A673 (cell line): ENCODE measurements at places on chromosomes 5 and 9.

- DNase-seq = no peak
Measured at GRCh38 chr5:73674669-73675004, 48.6 kb downstream of the ARHGEF28 start.

DNA sequence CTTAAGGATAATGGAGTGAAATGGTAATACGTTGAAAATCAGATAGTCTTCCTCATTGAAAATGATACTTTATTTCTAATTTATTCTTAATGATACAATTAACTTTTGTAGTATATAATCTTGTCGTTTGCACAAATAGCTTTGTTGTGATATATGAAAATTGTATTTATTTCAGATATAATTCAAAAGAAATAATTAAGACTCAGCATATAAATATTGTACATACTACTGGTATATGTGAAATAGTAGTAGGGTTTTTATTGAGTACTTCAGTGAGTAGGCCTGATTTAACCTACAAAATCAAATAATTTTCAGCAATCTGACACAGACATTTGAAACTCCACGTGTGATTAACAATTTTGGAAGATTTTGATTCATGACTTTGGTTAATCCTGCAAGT is 4.8 kb downstream of the C5orf22 start:
- no peak for DNase-seq

DNA sequence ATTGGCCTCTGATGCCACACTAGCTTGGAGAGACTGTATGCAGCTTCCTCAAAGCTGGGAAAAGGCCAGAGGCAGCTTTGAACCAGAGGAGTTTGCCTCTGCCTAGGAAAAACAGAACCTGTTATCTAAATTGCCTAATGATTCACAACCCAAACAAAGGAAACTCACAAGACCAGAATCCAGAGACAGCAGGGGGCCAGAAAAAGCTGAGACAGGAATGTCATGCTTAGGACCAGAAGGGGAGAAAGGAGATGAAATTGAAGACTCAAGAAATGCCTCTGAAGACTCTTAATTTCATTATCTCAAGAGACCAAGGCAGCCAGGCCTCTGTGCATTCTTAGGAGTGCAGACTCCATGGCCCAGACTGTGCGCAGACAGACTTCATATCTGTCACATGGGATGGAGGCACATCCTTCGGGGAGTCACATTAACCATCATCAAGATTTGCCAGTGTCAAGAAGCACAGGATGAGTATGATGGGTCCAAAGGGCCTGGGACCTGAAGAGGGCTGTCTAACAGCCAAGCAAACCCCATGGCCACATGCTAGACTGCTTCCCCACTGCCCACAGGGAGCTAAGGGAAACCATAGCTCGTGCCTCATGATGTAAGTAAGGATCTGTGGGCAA is 57.3 kb downstream of the ARSB start:
- peak; percentile 84 for DNase-seq

- no peak for DNase-seq
Measured at GRCh38 chr5:16810208-16810854, 125.8 kb downstream of the MYO10 start.

- DNase-seq = no peak
Measured at GRCh38 chr9:89610391-89610925, 5.6 kb downstream of the GADD45G start.

DNA sequence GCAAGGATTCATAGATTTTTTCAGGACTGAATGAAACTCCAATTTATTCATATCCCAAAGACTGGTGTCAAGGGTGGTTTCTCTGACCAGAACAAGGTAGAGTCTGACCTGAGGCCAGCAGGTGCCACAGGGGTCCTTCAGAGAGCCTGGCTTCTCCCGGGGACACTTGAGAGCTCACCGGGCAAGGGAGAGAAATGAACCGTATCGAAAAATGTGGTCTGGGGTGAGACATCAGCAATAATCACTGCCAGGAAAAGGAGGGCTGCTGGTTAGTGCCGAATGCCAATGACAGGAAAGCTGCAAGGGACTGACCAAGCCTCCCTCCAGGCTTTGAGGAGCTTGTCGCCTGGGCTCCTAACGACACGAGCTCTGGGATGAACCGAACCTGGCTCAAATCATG is 142.7 kb downstream of the TTLL11 start:
- no peak for DNase-seq

DNA sequence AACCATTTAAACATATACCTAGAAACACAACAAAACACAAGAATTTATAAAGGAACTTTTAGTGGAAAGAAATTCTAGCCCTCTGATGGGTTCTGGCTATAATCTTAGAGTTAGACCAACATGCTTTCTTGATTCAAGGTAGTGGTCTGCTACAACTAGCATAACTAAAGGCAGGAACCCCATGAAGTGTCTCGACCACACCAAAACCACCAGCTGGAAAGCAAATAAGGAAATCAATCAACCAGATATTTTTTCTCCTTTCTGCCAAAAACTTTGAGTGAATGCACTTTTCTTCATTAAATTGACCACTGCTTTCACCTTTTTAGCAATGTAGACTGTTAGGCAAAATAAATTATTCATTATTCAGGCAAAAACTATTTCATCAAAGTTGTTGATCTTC is 346.4 kb downstream of the EBF1 start:
- DNase-seq = no peak

DNA sequence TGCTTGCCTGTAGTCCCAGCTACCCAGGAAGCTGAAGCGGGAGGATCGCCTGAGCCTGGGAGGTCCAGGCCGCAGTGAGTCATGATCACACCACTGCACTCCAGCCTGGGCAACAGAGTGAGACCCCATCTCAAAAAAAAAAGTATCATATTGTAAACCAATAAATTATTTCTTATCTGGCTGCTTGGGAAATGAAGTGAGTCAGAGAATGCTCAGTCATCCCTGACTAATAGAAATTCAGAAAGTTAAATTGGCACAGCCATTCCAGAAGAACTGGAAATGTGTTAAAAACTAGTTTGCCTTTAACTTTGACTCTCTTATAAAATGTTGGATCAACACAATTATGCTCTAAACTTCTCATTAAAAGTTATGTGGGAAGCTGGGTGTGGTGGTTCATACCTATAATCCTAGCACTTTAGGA is 9.8 kb upstream of the GNE start:
- no peak for DNase-seq

GRCh38 chr5:177997846-177998245 is 1.8 kb upstream of the PROP1 start:
- no peak for DNase-seq

- no peak for DNase-seq
Measured at GRCh38 chr9:105050296-105050695, 122.3 kb upstream of the ABCA1 start.

DNA sequence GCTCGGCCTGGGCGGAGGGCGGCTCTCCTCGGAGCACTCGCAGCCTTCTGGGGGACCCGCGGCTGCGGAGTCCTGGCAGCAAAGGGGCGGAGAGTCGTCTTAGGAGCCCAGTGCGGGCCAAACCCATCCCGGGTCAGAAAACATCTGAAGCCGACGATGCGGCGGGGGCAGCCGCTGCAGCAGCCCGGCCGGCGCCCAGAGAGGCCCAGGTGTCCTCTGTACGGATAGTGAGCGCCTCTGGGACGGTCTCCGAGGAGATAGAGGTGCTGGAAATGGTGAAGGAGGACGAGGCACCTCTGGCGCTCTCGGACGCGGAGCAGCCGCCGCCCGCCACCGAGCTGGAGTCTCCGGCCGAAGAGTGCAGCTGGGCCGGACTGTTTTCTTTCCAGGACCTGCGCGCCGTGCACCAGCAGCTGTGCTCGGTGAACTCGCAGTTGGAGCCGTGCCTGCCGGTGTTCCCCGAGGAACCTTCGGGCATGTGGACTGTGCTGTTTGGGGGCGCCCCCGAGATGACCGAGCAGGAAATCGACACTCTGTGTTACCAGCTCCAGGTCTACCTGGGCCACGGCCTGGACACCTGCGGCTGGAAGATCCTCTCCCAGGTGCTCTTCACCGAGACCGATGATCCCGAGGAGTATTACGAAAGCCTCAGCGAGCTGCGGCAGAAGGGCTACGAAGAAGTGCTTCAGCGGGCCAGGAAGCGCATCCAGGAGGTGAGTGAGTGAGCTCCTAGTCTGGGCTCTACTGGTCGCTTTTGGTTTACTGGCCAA is 1.2 kb downstream of the JMY start:
- DNase-seq = peak; percentile 37

- peak; percentile 92 for DNase-seq
Measured at GRCh38 chr9:116275418-116276195, 122.0 kb downstream of the PAPPA start.

GRCh38 chr5:179110528-179110927 is 50.4 kb downstream of the ZNF354C start:
- no peak for DNase-seq

DNA sequence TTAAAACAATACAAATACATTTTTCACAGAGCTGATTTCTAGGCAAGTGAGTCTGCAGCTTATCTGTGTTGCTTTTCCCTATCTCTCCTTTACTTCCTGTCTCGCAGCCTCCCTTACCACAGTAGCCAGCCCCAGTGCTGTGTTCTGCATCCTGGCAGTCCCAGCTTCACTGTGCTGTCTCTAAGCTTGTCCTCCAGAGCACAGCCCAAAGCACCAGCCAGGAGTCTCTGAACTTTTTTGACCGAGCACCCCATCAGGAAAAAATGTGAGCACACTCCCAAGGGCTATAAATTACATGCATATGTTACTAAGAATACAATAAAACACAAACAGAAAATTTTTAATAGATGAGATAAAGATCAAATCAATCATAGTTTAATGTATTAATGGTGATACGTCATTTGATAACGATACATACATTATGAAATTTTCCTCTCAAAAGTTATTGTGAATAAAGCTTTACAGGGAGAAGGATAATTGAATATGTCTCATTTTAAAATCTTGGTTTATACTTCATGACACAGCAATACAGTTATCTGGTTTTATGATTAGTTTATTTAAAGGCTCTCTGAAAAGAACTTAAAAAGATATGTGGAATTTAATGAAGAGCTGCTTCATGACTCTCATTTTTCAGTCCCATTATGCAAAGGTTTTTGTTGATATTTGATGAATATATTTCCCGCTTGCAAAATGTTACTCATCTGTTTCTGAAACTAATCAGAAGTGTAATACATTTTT is 7.3 kb upstream of the RHOBTB3 start:
- no peak for DNase-seq

DNA sequence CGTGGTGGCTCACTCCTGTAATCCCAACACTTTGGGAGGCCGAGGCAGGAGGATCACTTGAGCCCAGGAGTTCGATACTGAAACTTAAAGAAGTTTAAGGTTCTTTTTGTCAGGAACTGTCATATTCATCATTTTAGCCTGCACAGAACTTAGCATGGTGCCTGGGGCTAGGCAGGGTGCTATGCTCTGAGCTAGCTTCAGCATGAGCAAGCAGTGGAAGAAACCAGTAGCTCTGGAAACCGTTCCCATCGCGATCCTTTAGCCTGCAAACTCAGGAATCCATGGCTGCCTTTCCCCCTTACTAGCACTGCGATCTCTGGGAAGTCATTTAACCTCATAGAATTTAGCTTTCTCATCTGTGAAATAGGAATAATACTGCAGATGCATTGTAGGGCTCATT is 80.4 kb downstream of the PTCH1 start:
- no peak for DNase-seq

DNA sequence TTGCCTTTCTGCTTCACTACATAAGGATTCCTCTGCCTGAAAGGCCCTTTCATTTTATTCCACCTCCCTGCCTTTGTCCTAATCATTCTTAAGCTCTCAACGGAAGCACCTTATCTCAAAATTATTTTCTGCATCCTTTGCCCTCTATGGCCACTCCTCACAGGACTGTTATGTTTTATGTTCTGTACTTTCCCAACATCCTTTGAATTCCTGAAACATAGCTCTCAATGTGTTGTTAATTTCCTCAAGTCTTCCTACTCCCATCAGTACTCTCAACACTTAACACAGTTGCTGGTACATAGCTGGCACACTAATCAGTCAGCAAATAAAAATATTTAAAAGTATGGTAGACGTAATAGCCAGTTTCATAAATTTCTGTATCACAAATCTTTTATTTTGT is 193.0 kb downstream of the RFX3 start:
- DNase-seq = no peak

- no peak for DNase-seq
Measured at GRCh38 chr9:131436376-131436775, 42.5 kb downstream of the PRRC2B start.

DNA sequence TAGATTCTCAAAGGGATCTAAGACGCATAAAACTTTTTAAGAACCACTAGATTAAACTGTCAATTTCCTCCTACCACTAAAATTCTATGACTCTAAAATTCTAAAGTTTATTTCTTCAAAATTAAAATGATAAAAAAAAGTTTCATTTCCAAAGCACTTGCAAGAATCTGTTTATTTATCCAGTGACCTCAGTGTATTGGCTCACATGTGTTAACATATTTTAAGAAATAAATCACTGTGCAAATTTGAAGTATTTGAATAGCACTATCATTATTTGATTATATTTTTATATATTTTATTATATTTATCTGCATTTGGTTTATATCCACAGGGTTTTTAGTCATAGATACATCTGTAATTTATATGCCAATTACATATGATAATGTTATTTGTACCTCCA is 62.2 kb upstream of the SLC12A2 start:
- no peak for DNase-seq

DNA sequence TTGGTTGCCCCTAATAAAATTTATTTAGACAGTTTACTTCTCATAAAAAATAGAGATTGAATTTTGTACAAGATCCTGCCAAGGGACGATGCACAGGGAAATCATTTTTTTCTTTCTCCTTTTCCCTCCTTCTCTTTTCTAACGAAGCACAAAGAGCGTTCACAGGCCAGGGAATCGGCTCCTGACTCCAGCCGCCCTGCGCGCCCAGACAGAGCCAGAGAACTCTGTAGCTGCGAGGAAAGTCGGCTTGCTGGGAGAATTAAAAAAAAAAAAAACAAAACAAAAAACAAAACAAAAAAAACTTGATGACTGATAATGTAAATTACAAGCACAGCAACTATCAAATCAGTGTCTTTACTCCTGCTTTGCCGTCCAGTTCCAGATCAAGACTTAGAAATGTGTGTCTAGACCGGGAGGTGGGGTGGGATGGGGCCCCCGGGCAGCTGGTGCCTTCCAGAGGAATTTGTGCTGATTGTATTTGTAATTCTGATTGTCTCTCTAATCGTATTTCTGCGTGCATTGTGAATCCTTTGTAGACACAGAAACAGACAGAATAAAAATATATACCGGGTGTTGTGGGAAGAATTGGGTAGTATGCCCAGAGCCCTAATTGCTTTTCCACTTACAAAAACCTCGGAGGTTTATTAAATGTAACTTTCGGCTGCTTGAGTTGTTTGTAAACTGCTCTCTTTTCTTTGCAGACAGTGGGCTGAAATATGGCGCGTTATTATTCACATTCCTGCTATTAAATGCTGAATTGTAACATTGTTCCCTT is 3.6 kb upstream of the OTP start:
- DNase-seq = no peak

- DNase-seq = no peak
Measured at GRCh38 chr5:948472-949274, 56.0 kb downstream of the TRIP13 start.
